ENCODE measurements at places on chromosomes 13 and 19. TPM values are rescaled to one million over a fixed set of nuclear protein-coding genes. Genes with fewer than 3 reads are reported as not detected.

Gene LRG1
- total RNA-seq, result 1.5 TPM

Gene IGFL2
- not detected for total RNA-seq

Gene POU2F2
- not detected for total RNA-seq

Gene NOTCH3
- 66.9 TPM for total RNA-seq

Gene ZNF146
- 73.5 TPM for total RNA-seq

Gene CRLF1
- 80.8 TPM for total RNA-seq

Gene ZNF814
- 5.7 TPM for total RNA-seq

Gene ACP5
- not detected for total RNA-seq

Gene EHD2
- 398 TPM for total RNA-seq

Gene KLK3
- not detected for total RNA-seq

Gene ZNF181
- 12.0 TPM for total RNA-seq

All from cardiac ventricle fibroblast (primary cell).